ENCODE measurements at places on chromosomes 7 and 10.

- no peak for DNase-seq
These were observed 229.3 kb downstream of the GPR37 start for GRCh38 chr7:124536156-124536762.

GRCh38 chr10:108775911-108776475, 1147.3 kb downstream of the XPNPEP1 start:
- DNase-seq = no peak

DNA sequence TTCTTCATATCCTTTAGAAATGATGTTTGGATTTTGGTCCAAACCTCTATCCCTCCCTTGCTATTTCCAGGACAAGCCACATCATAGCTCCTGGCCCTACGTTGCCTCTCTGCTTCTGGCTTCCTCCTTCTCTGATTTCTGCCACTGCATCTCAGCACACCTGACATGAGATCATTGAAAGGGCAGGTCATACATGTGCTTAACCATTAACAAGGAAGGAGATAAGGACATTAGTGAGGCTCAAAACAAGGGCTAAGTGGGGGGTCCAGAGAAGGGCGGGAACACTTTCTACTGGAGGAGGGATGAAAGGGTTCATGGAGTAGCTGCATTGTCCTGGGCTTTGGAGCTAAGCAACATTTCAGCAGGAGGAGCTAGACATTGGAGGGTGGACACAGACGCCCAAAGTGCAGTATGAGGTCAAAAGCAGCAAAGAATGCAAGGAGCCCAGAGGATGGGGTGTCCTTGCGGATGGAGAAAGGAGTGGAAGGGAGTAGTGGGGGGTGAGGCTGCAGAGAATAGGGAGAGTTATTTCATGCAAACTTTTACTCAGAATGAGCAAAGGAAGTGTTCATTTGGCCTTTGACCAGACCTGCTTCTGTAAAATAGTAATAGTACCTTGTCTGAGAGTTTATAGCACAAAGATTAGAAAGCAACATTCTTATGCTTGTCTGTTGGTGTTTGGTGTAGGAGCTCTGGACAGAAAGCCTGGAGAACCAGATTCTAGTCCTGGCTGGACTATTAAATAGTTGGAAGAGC, 102.4 kb upstream of the CREB5 start:
- no peak for DNase-seq

GRCh38 chr7:82859106-82859850, 303.4 kb downstream of the PCLO start:
- no peak for DNase-seq

- DNase-seq = no peak
These were observed 75.8 kb upstream of the BMPER start for GRCh38 chr7:33829536-33829935.

- no peak for DNase-seq
These were observed 196.1 kb upstream of the TCF7L2 start for GRCh38 chr10:112753961-112754411.

DNA sequence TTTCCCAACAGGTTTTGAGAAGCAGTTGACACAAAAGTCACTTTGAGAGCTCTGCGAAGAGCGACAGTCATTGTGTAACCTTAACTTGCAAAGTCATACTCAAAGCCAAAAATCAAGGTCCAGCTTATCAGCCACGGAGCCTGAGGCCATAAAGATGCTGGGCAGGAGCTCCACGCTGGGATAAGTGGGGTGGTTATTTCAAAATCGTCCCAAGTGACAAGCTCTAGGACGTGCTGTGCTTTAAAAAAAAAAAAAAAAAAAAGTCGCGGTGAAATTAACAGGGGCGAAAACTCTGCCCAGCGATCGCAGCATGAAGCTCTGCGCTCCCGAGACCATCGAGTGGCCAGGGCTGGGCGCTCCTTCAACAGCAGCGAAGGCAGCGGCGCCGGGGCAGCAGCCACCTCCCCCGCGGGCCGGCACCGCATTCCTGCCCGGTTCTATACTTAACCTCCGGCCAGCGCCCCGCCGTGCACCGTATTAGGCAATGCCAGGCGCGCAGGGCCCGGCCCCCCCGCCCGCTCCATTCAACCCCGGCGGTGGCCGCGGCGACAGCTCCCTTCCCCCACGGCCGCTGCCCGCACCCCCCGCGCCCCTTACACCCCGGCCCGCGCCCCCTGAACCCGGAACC, 657 bp downstream of the HACD1 start:
- peak; percentile 40 for DNase-seq

DNA sequence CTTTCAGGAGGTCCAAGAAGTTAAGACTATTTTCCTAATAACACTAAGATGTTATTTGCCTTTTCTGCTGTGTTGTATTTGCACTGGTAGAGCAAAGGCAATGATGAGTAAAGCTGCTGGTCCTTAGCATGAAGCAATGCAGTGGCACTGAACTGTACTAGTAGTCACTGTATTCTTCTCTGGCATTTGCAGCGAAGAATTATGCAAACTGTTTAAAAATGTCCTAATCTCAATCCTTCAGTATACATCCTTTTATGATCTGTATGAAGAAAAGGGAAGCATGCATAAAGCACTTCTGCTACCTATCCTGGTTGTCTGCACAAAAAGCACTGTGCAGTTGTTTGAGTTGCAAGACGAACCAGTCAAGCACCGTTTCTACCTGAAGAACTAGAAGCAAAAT, 20.4 kb downstream of the IGF2BP3 start:
- no peak for DNase-seq

DNA sequence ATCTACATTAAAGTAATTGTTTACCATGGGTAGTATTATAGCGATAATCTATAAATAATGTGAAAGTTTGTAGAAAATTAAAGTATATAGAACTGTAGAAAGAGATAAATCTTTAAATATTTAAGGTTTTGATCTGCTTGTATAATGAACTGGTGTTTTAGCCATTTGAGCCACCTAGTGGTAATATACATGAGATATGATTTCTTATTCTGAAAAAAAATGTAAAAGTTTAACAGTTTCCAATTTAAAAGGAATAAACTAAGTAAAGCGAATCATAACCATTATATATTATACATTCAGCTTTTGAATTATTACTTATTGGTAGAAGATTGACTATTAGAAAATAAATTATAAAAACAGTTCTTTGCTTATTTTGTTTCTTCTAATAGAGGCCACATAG, 91.2 kb downstream of the OTUD1 start:
- DNase-seq = no peak

DNA sequence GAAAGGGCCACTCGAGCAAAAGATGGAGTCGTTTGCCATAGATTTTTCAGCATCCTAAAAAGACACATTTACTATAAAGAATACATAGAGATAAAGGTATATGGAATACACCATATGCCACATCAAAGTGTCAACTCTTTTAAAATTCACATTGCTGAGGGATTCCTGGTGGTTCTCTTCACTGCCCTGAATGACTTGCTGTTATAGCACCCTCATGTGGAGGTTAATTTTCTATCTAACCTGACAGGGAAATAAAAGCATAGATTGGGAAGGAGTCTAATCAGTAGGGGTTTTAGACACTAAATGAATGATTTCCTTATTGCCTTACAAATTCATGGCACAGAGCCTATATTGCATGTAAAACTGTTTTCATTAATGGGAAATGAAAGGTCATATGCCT, 25.9 kb downstream of the DNAH11 start:
- no peak for DNase-seq

GRCh38 chr7:128274884-128275603, 34.0 kb downstream of the LEP start:
- no peak for DNase-seq

- DNase-seq = no peak
These were observed 32.9 kb upstream of the FAM3C start for GRCh38 chr7:121428855-121429489.

- no peak for DNase-seq
These were observed 21.5 kb downstream of the CYP26A1 start for GRCh38 chr10:93095225-93095624.

DNA sequence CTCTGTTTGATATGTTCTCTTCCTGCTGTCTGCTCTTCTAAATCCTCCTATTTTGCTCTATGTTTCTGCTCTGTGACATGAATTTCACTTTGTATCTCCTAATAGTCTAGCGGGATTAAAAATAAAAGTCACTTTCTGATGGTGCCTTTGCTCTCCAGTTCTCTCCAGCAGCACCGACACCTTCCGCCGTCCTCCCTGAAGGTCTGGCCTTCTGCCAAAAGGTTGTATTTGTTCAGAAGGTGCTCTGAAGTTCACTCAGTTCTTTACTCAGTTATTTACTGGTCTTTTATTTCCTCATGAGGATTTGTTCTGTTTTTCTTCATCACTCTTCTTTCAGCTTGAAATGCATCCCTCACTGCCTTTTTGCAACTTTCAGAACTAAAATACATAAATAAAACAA, 11.2 kb upstream of the EPHA1 start:
- DNase-seq = no peak

DNA sequence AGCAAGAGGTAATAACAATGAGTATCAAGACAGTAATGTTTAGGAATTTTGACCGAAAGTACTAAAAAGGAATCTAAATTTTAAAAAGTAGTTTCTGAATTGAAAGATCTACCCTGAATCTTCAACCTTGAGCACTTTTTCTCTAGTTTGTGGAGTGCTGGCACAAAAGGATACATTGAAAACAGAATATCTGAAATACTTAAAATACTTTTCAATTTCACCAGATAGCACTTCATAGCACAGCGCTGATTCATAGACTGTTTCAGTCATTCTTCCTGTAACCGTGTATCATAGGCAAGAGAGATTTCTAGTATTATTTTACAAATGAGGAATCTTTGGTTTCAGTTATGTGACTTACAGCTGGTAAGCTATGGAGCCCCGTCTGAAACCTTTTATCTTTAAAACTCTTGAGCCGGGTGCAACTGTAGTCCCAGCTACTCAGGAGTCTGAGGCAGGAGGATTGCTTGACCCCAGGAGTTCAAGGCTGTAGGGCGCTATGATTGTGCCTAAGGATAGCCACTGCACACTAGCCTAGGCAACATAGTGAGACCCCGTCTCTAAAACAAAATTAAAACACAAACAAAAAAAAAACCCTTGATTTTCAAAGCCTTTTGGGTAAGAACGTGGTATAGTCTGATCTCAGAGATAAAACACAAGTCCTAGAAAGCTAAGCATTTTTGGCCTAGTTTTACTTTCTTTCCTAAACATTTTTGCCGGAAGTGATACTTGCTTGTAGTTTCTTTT, 35.1 kb downstream of the FHIP2A start:
- DNase-seq = no peak

GRCh38 chr7:101533103-101533465, 96.0 kb downstream of the MYL10 start:
- no peak for DNase-seq

DNA sequence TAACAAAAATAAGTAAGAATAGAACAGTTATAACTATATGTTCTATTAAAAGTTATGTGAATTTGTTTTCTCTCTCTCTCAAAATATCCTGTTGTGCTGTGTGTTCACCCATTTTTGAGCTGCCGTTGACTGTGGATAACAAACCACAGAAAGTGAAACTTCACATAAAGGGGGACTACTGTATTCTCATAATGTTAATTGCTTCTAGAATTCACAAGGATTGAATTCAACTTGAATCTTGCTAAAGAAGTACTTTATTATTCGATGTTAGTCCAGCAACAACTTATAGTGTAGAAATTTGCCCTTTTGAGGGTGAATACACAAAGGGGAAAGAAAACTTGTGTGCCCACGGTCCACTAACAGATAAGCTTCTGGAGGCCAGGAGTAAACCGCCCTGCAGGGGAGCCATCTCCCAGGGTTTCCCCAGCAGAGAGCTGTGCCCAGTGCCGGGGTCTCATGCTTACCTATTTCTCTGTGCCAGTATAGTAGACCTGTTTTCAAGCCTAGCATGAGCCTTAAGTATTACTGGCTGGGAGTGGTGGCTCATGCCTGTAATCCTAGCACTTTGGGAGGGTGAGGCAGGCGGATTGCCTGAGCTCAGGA, 87.1 kb downstream of the KAT6B start:
- DNase-seq = no peak

GRCh38 chr7:98193474-98194180, 17.6 kb upstream of the BHLHA15 start:
- DNase-seq = no peak

DNA sequence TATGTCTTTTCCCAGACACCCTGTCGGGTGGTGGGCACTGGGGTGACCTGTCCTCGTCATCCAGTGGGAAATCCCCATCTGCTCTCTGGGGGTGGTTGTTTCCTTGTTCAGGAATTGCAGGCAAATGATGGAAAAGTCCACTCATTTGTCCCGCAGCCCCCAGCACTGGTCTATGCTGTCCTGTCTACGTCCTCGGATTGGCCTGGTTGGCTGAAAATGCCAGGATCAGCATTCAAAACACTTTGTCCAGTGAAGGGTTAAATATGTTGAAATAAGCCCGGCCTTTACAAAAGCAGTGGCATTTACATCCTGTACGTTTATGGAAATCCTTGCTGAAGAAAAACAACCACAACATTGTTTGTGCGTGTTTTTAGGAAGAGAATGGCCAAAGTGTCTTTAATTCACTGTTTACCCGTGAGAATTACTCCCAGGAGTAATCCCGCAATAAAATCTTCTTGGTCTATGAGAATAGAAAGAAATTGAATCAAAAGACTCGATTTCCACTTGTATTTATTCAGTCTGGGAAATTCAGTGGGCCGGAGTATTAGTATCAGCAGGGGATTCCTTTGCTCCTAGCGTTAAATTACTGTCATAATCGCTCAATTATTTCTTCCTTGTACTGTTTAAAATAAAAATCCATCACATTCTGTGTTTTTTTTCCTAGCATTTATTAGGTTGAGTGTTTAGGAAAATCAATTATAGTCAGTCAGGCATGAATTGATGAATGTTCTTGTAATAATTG, 116.8 kb upstream of the SH2B2 start:
- DNase-seq = no peak

GRCh38 chr10:57314046-57314445, 953.0 kb upstream of the ZWINT start:
- DNase-seq = no peak

DNA sequence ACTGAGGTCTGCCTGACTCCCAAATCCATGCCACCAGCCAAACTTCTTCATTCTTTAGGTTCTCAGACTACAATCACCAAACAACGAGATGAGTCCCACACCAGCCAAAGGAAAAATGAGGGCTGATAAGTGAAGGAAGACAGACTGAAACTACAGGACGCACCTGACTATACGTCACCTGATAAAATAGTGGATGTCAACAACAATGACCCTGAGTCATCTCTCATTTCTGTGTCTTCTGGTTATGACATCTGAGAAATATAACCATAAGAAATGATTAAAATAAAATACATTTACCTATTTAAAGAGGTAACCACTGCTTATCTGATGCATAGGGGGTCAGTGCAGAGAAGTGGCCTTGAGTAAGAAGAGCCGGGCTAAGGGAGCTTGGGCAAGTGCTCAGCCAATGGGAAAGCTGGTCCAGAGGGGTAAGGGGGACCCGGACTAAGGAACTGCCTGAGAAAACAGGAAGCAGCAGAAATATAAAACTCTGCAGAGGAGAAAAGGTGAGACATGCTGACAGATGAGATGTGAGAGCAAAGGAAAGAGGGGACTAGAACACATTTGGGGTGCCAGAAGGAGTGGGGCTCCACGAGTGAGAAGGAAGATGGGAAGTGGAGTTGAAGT, 51.8 kb downstream of the HIPK2 start:
- no peak for DNase-seq

- DNase-seq = no peak
These were observed 20.8 kb downstream of the GRM3 start for GRCh38 chr7:86664486-86664885.

GRCh38 chr7:134809616-134810015, 30.2 kb downstream of the CALD1 start:
- DNase-seq = no peak

- DNase-seq = no peak
These were observed 21.2 kb upstream of the SLC35G1 start for GRCh38 chr10:93872375-93873158.
